ENCODE measurements at places on chromosomes 5 and 9.
A peak's percentile ranks its signal among the peaks of the same experiment; 100 is the strongest.

- no peak for DNase-seq
Measured at GRCh38 chr5:178207917-178208280, 3.6 kb downstream of the HNRNPAB start.

DNA sequence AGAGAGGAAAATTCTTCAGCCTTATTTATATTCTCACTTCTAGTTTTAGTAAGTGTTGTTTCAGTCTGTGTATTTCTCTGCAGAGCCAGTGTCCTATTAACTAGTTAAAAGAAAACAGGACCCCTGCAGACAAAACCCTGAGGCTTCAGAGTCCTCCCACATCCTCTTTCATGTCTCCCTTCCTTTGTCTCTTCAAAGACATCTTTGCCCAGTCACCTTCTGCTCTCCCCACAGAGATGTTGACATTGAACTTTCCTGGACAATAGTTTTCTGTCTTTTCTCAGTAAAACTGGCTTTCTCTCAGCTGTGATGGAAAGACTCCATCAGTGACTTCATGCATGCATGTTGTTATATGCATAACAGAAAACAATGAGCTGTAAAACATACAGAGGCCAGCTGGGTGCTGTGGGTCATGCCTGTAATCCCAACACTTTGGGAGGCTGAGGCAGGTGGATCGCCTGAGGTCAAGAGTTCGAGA, 20.2 kb downstream of the GRAMD2B start:
- no peak for DNase-seq

- DNase-seq: no peak
Measured at GRCh38 chr9:94076557-94076956, 7.7 kb upstream of the PTPDC1 start.

DNA sequence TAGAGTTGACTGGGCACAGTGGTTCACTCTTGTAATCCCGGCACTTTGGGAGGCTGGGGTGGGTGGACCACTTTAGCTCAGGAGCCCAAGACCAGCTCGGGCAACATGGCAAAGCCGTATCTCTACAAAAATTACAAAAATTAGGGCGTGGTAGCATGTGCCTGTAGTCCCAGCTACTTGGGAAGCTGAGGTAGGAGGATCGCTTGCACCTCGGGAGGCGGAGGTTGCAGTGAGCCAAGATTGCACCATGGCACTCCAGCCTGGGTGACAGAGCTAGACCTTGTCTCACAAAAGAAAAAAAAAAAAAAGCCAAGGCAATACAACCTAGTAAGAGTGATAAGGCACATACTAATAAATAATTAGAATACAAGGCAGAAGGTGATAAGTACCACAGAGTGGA, 15.8 kb downstream of the NLN start:
- DNase-seq: no peak

DNA sequence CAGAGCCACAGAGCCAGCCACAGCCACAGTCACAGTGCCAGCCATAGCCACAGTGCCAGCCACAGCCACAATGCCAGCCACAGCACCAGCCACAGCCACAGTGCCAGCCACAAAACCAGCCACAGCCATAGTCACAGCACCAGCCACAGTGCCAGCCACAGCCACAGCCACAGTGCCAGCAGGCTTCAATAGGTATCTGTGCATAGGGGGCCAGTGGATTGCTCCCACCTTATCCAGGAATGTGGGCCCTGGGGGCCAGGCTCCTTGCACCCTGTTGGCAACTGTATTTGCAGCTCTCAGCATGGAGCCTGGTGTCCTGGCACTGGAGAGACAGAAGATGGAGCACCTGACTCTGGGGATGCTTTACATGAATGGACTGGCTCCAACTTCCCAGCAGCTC, 111.7 kb upstream of the IRX2 start:
- no peak for DNase-seq

DNA sequence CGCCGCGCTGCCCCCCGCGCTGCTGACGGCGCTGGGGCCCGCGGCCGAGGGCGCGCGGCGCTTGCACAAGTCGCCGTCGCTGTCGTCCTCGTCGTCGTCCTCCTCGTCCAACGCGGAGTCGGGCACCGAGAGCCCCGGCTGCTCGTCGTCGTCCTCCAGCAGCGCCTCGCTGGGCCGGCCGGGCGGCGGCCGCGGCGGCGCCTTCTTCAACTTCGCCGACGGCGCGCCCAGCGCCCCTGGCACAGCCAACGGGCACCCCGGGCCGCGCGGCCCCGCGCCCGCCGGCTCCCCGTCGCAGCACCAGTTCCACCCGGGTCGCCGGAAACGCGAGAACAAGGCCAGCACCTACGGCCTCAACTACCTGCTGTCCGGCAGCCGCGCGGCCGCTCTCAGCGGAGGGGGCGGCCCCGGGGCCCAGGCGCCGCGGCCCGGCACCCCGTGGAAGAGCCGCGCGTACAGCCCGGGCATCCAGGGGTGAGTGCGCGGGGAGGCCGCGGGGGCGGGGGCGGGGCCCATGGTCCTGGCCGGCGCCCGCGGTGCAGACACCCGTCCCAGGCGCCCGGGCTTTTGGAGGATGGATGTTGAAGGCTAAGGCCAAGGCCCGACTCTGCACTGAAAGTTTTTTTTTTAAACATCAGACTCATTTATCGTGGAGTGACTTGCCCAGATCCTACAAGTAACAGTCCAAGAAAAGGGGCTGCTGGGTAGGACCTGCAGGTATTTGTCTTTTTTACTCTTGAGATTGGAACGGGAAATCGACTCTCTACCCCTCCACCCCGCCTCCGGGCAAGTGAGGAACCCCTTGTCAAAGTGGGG, 1.2 kb downstream of the TENT4A start:
- DNase-seq: no peak

DNA sequence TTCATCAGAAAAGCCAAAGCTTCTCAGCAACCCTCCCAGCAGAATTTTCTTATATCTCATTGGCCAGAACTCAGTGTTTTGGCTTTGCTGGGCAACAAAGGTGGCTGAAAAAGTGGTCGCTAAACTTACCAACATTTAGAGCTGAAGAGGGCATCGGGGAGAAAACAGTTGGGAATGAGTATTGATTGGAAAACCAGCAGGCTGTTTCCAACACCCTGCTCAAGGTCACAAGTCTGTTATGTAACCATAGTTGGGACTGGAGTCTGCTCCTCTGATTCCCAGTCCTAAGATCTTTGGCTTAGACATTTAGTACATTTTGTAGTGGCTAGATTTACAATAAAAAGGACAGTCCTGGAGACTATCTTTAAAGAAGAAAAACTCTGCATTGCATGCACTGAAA, 17.1 kb downstream of the IL12B start:
- DNase-seq: no peak

- no peak for DNase-seq
Measured at GRCh38 chr5:173239233-173239593, 4.2 kb upstream of the NKX2-5 start.

DNA sequence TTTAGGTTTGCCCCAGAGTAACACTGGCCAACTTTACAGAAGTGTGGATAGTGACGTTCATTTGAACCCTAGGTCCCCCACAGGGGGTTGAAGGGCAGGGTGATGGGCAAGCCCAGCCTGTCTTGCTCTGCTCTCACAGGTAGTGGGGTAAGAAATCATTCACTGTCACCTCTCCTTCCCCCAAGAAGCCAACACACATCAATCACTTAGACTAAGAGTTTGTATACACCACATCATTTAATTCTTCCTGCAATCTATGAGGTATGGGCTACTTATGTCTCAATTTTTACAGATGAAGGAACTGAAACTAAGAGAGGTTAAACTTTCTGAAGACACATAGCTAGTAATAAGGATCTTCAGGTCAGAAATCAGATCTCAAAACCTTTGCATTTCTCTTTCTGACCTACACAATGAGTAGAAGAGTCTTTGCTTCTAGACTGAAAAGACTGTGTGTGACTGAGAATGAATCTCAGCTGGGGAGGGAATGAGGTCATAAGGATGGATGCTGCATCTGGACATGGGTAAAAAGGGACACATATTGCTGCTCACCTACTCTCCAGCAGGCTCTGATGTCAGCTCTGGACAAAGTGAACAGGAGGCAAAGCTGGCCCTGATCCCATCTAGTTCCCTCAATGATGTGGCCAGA, 81.0 kb upstream of the EQTN start:
- DNase-seq: no peak

- DNase-seq: no peak
Measured at GRCh38 chr5:88708682-88709398, 174.1 kb downstream of the MEF2C start.

GRCh38 chr9:77028478-77028877, 9.0 kb downstream of the FOXB2 start:
- no peak for DNase-seq

DNA sequence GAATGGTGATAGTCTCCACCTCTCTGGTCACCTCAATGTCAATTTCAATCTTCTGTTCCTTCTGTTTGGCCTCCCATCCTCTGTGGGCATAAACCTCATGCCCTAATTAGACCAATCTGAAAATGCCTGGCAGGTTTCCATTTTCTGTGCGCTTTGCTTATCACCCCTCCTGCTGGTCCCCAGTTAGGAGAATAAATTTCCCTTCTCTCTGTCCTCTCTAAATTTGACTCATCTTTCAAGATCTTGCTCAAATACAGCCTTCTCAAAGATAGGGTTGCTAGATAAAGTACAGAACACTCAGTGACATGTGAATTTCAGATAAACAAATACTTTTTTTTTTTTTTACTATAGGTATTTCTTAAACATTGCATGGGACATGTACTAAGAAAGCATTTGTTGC, 69.4 kb upstream of the CD180 start:
- DNase-seq: no peak

GRCh38 chr9:73216100-73216499, 64.4 kb downstream of the ANXA1 start:
- DNase-seq: no peak

DNA sequence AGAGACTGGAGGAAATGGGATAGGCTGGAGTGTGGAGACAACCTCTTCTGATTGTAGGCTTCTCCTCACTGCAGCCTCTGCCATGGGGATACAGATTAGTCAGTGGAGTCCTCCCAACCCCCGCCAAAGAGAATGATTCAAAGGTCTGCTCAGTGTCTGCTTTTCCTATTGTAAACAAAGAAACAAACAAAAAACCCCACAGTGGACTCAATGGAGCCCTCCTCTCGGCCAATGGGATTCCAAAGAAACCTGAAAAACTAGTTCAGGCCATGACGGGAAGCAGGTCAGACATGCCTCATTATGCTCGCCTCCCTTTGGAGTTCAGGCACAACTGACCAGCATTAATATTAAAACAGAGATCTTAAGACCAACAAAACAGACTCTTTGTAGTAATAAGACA, 85.8 kb downstream of the SEC61B start:
- DNase-seq: no peak

GRCh38 chr5:109784687-109785086, 95.0 kb downstream of the MAN2A1 start:
- no peak for DNase-seq

DNA sequence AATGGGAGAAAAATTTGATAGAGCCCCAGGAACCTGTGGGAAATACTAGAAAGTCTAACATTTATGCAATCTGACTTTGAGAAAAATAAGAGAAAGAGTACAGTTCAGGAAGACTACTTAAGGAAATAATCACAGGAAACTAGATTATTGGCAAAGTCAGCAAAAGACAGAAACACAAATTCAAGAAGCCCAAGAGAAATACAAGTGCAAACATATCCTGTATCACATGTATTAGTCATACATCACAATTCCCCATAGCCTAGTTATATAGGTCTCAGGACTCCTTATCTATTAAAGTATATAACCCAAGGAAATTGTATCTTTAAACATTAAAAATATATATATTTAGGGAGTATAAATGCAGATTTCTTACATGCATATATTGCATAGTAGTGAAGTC, 100.8 kb downstream of the HOMER1 start:
- no peak for DNase-seq

DNA sequence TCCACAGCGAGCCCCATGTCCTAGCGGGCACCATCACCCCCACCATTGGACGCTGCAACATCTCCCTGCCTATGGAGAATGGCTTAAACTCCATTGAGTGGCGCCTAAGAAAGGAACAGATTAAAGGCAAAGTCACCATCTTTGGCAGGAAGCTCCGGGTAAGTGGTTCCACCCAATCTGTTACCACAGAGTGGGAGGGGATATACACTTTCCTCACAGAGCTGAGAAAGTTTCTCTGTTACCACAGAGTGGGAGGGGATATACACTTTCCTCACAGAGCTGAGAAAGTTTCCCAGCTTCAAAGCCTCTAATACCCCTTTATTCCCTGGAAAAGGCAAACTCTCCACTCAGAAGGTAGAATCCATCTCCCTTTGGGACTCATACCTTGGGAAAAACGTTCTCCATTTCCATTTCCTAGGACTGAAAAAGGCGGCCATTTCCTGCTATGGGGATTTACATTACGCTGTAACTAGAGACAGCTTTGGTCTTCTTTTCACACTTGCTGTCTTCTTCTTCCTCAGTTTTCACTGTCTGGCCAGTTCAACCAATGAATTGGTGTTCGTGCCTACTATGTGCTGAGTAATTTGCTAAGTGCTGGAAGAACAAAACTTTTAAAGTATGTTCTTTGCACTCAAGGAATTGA, 63.4 kb upstream of the WWC1 start:
- DNase-seq: peak; percentile 58

- no peak for DNase-seq
Measured at GRCh38 chr5:56783261-56783660, 32.1 kb upstream of the MAP3K1 start.

DNA sequence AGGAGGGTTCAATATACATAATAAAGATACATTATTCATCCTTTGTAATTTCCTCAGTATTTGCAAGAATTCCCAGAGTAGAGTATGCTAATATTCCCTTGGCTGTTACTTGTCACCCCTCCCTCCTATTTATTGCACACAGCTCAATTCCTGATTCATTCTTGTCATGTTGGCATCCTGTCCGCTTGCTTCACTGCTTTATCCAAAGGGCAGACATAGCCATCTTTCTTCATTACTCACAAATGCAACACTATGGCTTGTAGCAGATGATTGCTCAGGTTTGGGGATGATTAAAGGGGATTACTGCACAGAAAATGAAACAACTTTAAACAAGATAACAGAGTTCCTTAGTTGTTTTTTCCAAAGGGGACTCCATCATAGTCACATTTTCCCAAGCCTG, 1.2 kb upstream of the IL33 start:
- no peak for DNase-seq

DNA sequence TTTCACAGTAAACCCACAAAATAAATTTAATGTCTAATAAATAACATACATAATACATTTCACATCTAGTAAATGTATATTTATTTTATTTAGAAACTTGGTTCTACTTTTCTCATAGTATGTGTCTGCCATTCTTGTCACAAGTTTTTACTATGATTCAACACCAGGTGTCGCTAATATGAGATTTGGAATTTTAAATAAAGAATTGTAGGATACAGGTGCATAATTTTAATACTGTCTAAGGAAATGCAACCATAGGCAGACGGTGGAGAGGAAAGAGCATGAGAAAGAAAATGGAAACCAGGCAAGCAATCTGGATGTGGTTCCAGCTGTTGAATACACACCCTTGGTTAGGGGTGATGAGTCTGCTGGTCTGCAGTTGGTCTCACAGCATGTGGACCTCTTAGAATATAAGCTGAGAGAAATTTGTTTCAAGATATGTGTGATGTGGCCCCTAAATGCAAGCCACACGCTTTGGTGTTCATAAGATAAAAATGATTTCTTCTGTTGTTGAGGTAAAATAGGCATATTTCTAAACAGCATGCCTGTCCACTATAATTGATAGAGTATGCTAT, 114.7 kb upstream of the TXNDC8 start:
- no peak for DNase-seq

GRCh38 chr9:92950359-92950955, 3.1 kb downstream of the FGD3 start:
- DNase-seq: no peak
